CD4-positive, alpha-beta T cell treated with Interleukin-4 for 4 hours (primary cell): ENCODE measurements at places on chromosomes 16 and 17.

DNA sequence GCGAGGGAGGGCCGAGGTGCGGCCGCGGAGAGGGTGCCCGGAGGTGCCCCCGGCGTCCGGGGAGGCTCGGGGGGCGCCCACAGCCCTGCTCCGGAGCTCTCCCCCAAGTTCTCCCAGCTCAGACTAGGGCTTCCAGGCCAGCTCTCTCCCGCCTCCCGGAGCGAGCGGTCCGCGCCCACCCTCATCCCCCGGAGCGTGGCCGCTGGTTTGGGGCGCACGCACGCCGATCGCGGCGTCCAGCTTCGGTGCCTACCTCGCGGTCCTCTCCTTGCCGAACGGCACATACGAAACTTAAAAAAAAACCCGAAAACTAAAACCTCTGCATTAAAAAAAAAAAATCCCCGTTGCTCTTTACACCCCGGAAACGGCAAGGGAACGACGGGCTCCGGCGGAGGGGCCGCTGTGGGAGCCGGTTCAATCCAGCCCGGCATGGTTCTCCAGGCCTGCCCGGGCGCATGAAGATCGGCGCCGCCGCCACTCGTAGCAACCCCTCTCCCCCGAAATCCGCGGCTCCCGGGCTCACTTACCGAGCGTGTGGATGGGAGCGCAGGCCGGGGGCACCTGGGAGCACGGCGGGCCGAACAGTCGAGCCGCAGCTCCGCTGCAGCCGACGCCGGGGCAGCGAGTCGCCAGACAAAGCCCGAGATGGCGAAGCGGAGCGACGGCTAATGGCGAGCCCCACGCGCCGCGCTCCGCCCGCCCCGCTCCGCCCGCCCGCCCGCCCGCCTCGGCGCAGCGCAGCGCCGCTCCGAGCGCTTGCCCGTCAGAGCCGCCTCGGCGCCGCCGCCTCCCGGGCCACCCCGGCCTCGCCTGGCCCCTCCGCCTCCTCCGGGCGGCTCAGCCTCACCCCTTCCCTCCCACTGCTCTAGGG is 973 bp upstream of the UBTF start:
- DNase-seq, result peak; percentile 40

DNA sequence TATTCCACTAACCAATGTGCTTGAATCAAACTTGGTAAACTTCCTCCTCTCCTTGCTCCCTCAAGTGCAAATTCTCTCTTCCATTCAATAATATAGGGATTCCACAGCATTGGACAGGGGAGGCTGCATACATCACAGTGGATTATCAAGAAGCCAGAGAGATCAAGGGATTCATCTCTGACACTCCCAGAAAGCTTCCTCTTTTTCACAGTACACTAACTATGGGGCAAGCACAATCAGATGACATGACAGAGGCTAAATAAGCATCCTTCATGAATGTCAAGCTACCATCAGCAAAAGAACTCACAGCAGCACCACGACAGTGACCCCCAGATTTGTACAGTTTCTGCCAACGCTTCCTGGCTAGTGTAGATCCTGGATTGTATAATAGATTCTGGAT is 178.4 kb upstream of the C17orf78 start:
- no peak for DNase-seq

GRCh38 chr16:4270091-4270490 is 2.7 kb downstream of the TFAP4 start:
- DNase-seq, result no peak

GRCh38 chr16:31522071-31522470 is 5.6 kb upstream of the AHSP start:
- no peak for DNase-seq

GRCh38 chr17:1488826-1489270 is 3.6 kb downstream of the MYO1C start:
- DNase-seq, result no peak

DNA sequence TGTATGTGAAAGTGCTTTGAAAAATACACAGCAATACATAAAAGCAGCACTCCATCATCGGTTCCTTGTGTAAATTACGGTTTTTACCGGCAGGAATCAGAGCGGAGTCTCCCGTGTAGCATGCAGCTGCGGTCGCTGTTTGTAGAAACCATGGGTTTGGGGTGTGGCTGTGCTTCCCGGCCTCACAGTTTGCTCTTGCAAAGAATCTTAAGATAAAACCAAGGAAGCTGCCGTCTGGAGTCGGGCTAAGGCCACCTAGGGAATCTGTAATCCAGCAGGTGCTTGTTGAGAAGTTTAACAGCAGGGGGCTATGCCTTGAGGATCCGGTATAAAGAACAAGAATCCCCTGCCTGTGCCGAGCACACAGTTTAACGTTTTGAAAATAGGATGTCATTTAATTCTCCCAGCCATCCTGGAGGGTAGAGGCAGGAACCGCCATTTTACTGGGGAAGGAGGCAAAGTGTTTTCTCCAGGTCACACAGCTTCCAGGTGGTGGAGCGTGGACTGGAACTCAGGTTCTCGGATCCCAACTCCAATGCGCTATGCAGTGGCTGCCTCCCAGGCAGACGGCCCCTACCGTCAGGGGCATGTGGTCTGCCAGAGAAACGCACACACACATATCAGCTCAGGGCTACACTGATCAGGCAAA is 6.0 kb upstream of the TLCD3A start:
- DNase-seq, result no peak

- no peak for DNase-seq
These were observed 406.5 kb upstream of the MON1B start for GRCh38 chr16:76784530-76784929.

- DNase-seq, result peak; percentile 61
These were observed 27.8 kb downstream of the AXIN1 start for GRCh38 chr16:324451-325334.

DNA sequence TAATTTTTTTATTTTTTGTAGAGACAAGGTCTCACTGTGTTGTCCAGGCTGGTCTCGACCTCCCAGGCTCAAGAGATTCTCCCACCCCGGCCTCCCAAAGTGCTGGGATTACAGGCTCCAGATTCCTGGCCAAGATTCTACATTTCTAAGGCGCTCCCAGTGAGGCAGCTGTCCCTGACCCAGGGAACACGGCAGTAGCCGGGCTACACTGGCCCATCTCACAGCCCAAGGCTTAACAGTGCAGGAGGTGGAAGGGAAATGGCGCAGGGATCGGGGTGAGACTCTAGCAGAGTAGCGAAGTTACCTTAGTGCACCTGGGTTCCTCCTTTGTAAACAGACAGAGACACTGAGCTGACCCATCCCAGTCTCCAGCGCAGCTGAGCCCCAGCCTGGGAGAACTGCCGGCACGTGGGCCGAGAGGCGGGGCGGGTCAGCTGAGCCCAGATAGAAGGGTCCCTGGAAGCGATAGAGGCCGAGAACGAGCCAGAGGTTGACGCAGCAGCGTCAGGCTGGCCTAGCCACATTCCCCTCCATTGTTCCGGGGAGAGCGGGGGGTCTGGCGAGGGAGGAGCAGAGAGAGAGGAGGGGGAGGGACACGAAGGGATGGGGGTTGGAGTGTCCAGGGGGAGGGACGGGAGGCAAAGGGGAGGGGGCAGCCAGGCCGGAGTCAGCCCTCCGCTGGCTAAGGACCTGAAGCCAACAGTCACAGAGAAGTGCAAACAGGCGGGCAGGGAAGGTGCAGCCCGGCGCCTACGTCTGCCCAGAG is 2.5 kb downstream of the CARHSP1 start:
- no peak for DNase-seq

GRCh38 chr16:54284319-54284930 is 2.2 kb downstream of the IRX3 start:
- no peak for DNase-seq

DNA sequence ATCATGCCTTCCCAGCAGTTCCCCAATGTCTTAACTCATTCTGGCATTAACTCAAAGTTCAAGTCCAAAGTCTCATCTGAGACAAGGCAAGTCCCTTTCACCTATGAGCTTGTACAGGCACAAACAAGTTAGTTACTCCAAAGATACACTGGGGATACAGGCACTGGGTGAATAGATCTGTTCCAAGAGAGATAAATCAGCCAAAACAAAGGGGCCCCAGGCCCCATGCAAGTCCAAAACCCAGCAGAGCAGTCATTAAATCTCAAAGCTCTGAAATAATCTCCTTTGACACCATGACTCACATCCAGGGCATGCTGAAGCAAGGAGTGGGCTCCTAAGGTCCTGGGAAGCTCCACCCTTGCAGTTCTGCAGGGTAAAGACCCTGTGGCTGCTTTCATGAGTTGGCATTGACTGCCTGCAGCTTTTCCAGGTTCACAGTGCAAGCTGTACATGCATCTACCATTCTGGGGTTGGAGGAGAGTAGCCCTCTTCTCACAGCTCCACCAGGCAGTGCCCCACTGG is 332.2 kb upstream of the KIF2B start:
- DNase-seq, result no peak

DNA sequence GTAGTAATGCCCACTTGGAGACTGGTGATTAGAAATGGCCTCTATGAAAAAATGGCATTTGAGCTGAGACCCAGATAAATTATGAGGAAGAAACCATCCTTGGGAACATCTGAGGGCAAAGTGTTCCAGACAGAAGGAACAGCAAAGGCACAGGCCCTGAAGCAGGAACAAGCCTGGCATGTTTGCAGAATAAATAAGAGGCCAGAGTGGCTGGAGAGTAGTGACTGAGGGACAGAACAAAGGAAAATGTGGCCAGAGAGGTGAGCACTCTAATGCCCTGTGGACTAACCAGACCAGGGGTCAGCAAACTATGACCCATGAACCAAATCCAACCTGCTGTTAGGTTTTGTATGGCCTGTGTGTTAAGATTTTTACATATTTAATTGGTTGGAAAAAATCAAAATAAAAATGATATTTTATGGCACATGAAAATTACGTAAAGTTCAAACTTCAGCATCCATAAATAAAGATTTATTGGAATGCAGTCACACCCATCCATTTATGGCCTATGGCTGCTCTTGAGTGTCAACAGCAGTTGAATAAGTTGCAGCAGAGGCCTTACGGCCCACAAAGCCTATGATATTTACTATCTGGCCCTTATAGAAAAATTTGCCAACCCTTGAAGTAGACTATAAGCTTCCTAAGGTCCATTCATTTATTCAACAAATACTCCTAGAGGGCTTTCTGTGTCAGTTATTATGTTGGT is 210.0 kb upstream of the TOX3 start:
- DNase-seq, result no peak

- no peak for DNase-seq
These were observed 7.5 kb upstream of the TMEM101 start for GRCh38 chr17:44022246-44022645.

- no peak for DNase-seq
These were observed 195.7 kb upstream of the WSCD1 start for GRCh38 chr17:5874486-5874885.

DNA sequence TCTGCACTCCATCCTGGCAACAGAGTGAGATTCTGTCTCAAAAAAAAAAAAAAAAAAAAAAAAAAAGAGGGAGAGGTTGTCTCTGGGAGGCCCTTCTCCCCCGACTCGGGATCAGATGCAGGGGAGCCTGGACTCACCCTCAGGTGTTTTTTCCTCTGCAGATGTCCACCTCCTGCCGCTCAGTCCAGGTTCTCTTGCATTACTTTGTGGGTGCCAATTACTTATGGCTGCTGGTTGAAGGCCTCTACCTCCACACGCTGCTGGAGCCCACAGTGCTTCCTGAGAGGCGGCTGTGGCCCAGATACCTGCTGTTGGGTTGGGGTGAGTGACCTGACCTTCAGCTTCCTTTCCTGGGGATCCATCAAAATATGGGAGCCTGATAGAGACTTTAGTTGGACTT is 34.1 kb downstream of the GLP2R start:
- DNase-seq, result no peak

DNA sequence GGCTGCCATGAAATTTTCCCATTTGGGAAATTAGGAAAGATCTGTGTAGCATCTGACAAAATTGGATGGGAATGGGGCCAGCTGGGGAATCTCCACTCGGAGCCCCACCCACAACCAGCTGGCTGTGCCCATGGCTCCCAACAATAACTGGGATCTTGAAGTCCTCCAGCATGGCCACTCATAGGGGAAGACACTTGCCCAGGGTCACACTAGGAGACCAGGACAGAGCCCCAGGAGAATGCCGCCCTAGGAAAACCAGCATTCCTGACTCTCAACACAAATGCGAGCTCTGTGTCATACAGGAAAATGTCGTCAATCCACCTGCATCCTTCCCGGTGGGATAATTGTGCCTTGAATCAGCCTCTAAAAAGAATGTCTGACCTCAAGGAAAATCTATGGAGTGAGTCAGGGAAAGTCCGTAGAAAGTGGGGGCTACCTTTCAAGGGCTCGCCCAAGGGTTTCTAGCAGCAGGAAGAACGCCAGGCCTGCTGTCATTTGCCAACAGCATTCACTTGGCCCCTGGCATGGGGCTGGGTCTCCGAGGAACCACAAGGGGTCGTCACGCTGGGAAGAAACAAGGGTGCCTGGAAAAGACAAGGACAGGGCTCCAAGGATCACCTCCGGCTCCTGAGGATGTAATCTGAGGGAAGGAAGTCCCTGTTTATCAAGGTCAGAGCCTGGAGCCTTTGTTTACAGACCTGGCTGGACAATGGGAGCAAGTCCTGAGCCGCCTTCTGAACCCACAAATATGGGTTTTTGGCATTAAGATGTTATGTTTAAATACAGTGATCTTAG is 15.9 kb downstream of the CDH5 start:
- DNase-seq, result no peak

DNA sequence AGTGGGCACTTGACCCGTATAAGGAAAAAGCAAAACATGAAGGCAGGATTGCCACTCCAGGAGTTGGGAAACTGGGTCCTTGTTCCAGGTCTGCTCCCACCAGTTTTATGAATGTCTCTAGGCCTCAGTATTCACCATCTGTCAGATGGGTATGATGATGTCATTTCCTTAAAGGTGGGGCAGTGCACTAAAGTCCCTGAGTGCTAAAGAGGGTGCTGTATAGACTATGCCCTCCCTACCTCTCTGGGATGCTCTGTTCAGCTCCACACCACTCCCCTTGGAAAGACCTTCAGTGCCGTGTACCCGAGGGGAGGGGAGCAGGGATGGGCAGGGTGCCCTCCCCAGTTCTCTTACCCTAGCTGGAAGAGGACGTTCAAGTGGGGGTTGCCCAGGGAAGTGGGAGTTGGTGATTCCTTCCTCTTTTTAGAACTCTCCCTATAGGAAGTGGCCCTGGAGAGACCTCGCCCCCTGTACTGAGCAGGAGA is 2.2 kb downstream of the LASP1 start:
- DNase-seq, result peak; percentile 37

- DNase-seq, result no peak
These were observed 60.1 kb downstream of the TBC1D16 start for GRCh38 chr17:79975498-79976134.

- no peak for DNase-seq
These were observed 40.2 kb downstream of the SLC7A5 start for GRCh38 chr16:87828907-87829621.

- no peak for DNase-seq
These were observed 11.8 kb downstream of the NLRC5 start for GRCh38 chr16:57001026-57001679.

DNA sequence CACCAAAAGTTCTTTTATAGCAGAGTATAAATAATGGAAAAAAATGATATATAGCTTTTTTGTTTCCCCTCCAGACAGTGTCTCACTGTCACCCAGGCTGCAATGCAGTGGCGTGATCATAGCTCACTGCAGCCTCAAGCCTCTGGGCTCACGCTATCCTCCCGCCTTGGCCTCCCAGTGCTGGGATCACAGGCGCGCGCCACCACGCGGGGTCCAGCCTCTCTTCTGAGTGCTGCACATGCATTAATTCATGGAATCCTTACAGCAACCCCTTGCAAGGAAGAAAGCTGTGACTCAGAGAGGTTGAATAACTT is 18.0 kb upstream of the ZNF629 start:
- no peak for DNase-seq

GRCh38 chr16:47660540-47660939 is 199.4 kb downstream of the PHKB start:
- no peak for DNase-seq
